ENCODE measurements at places on chromosomes 5 and 9.

DNA sequence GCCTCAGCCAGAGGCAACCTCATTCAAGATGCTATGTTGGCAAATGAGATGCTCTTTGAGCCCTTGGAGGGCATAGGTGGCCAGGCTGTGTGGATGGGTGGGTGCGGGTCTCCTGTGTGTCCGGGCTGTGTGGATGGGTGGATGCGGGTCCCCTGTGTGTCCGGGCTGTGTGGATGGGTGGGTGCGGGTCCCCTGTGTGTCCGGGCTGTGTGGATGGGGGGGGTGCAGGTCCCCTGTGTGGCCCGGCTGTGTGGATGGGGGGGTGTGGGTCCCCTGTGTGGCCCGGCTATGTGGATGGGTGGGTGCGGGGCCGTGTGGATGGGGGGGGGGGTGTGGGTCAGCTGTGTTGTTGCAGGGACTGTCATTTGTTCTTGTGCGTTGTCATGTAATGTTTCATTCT lies 136.6 kb upstream of the COL5A1 start:
- DNase-seq, result no peak

DNA sequence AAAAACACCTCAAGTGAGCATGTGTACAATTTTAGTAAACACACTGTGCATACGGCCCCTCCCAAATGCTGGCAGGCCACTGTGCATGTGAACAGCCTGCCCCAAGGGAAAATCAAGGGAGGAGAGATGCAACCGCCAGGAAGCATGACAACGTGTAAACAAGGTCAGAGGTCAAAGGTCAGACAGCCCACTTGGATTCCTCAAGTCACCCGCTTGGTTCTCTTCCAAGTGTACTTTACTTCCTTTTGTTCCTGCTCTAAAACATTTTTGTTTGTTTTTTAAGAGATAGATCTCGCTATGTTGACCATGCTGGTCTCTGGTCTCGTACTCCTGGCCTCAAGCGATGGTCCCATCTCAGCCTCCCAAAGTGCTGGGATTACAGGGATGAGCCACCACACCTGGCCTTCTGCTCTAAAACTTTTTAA lies 126.7 kb upstream of the SHB start:
- DNase-seq, result no peak

DNA sequence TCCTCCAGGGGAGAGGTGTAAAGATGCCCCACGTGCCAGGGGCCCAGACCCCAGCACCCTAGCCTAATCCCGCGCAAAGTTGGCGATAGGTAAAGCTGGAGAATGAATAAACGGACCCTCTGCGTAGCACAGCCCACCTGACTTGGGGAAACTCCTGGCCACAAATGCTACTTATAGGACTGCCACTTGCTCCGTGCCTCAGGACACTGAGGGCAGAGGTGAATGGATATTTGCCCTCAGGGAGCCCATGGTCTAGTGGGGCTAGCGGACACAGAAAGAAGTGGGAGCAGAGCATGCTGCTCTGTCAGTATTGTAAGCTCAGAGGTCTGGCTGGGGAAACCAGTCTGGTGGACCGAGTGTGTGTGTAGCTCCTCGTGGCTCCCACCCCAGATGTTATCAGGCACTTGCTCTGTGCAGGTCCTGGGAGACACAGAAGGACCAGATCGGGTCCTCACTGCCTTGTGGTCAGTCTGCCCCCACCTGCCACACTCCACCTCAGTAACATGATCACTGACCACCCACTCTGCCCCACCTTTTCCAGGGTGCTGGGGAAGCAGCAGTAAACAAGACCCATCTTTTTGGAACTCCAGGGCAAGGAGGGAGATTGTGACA lies 841 bp downstream of the GRK6 start:
- no peak for DNase-seq

- DNase-seq, result no peak
These were observed 62.8 kb downstream of the CDKN2A start for GRCh38 chr9:21931428-21931827.

DNA sequence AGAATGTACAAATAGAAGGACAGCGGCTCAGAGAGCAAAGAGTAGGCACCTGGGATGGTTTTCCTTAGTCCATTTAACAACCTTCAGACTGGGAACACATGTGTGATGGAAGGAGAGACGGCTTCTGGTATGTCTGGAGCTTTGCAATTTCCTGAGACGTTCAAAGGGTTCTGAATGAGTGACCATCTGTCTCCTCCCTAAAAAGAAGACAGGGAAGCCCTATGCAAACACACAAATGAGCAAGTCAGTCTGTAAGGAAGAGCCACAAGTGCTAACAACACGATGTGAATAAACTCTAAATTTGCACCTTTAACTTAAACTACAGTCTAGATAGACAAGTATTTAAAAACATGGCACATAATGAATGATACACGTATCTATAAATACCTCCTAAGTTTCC lies 391.0 kb downstream of the ICE1 start:
- no peak for DNase-seq

GRCh38 chr5:90015584-90016018 lies 394.0 kb downstream of the CETN3 start:
- DNase-seq, result no peak

DNA sequence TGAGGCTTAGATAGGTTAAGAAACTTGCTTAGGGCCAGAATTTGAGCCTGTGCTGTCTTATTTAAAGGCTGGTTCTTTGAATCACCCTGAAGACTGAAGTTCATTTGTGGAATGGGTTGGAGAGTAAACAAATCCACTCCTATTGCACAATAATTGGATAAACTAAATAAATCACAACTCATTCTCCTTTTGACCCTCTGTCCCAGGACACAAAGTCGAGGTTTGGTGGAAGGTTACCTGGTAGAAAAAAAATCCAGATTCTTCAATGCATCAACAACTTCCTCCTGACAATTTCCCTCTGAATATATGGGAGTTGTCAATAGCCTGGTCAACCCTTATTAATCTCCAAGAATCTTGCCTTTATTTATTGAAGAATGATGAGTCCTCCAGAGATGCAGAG lies 28.9 kb downstream of the TBC1D2 start:
- no peak for DNase-seq

DNA sequence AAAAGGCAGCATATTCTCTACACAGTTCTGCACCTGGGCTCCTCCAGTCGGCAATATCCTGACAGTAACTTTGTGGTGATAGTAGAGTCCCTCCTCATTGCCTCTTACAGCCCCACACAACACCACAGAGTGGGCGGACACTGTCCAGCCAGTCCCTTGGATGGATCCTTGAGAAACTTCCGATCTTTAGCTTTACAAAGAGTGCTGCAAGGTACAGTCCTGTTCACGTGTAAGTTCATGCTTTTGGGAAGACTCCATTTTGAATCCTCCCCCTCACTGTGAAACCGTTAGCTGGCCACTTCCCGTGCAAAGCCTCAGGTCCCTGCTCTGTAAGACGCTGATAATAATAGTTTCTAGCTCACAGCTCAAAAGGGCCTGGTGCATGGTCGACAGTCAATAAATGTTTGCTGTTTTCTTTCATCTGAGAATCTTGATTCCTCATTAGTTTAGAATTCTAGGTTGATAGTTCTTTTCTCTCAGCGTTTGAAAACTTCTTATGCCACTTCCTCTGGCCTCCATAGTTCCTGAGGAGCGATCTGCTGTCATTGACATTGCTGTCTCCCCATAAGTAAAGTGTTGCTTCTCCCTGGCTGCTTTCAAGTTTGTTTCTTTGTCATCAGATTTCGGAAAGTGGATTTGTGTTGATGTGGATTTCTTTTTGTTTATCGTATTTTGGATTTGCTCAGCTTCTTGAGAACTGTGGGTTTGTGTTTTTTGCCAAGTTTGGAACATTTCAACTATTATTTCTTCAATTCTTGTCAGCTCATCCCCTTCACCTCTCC lies 82.9 kb downstream of the COL23A1 start:
- no peak for DNase-seq

GRCh38 chr5:77143998-77144836 lies 57.1 kb upstream of the ZBED3 start:
- DNase-seq, result no peak

GRCh38 chr5:321726-322251 lies 275 bp downstream of the AHRR start:
- DNase-seq, result no peak

DNA sequence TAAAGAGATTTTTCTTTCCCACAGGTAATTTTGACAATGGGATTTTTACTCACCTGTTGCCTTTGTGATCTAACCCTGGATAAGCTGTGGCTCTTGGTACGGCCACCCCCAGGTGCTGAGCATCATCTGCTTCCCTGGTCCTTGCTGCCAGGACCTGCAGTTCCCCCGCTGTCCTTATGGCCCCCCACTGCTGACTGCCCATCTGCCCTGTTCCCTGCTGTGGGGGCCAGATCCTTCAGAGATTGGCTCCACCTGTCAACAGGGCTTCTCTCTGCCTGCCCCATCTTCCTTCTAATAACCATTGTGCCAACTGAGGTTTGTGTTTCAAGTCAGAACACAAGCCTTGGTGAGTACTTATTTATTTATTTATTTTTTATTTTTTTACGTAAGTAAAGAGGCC lies 183.3 kb downstream of the MAPKAP1 start:
- no peak for DNase-seq

DNA sequence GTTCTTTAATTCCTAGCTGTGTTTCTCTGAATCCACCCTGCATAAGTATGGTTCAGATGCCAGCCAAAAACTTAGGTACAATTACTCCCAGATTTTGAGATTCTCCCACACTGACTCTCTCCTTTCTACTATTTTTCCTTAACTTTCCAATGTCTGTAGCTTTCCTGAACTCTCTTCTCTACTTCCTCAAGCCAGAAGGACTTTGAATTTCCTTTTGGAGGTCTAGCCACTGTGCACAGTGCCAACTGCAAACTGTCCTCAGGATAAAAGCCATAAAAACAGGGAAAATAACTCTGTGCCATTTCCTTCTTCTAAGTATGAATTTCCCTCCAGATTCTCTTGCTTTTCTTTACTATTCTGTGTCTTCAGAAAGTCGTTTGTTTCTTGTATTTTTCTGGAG lies 157.2 kb downstream of the AP3B1 start:
- no peak for DNase-seq
